Activated CD4-positive, alpha-beta T cell treated with anti-CD3 and anti-CD28 coated beads, Interleukin-2, amount 10 ng/mL, durations not matched to agents 7 days and 5 days (primary cell): ENCODE measurements at places on chromosomes 12 and 14. TPM values are rescaled to one million over a fixed set of nuclear protein-coding genes. Genes with fewer than 3 reads are reported as not detected.

Gene BCL2L14
- 6.5 TPM for total RNA-seq

Gene CCDC175
- not detected for total RNA-seq

- DNase-seq = no peak
Observed at GRCh38 chr14:75454963-75455546, 27.2 kb downstream of the JDP2 start.

GRCh38 chr14:98130691-98131090 is 1141.3 kb downstream of the BCL11B start:
- no peak for DNase-seq

DNA sequence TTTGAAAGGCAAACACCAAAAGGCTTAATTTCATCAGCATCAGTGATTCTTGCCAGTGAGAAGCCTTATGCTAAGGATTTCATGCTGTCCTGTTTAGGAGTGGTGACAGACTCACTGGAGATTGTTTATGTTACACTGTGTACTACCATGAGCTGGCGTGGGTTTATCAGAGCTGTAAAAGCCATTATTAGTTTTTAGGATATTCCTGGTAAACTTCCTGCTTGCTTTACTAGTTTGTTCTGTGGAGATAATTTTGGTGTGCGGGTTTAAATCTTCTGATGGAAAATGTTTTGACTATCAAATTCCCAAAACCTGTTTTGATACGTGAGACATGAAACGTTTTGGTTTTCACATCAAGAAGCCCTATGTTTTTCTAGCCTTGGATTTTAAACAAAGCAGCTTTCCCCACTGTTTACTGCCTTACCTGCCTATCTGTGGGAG is 15.2 kb downstream of the PPFIBP1 start:
- DNase-seq = no peak

GRCh38 chr12:54977155-54977554 is 7.4 kb downstream of the TESPA1 start:
- no peak for DNase-seq

- DNase-seq = no peak
Observed at GRCh38 chr12:64025174-64025958, 180.9 kb downstream of the SRGAP1 start.

DNA sequence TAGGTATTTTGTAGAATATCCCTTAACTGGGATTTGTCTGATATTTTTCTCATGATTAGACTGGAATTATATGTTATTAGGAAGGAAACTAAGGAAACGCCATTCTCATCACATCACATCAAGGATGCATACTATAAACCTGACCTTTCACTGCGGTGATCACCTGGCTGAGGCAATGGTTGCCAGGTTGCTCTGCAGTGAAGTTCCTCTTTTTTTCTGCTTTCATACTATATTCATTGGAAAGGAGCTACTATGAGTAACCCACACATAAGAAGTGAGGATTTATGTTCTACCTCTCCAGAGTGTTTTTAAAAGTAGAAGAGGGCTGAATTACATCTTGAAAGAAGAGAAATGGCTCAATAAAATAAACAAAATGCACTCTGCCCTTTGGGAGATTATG is 31.0 kb upstream of the GRIP1 start:
- DNase-seq = no peak
